ENCODE measurements at places on chromosomes 6 and 20.

- no peak for DNase-seq
Measured at GRCh38 chr20:55977690-55978459, 27.4 kb downstream of the CBLN4 start.

DNA sequence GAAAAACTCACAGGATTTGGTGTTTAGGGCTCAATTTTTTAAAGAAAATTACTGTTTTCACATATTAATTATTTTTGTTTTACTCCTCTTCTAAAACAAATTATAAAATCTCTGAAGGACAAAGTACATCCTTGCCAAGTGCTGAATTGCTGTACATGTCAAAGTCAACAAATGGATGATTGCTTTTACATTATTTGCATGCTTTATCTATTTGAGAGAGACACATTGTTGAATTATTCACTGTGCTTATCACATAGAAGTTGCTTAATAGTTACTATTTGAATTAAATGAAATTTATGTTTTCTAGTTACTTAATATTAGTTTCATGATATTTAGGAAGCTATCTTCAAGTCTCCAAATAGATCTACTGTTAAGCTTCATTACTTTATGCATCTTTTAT, 318.6 kb upstream of the PTCHD4 start:
- no peak for DNase-seq

GRCh38 chr20:58963060-58963584, 17.9 kb upstream of the NELFCD start:
- no peak for DNase-seq

- DNase-seq: no peak
Measured at GRCh38 chr20:55561259-55561658, 444.1 kb downstream of the CBLN4 start.

GRCh38 chr6:776528-776931, 83.6 kb upstream of the EXOC2 start:
- DNase-seq: no peak

- no peak for DNase-seq
Measured at GRCh38 chr6:20565342-20565741, 31.1 kb downstream of the CDKAL1 start.

DNA sequence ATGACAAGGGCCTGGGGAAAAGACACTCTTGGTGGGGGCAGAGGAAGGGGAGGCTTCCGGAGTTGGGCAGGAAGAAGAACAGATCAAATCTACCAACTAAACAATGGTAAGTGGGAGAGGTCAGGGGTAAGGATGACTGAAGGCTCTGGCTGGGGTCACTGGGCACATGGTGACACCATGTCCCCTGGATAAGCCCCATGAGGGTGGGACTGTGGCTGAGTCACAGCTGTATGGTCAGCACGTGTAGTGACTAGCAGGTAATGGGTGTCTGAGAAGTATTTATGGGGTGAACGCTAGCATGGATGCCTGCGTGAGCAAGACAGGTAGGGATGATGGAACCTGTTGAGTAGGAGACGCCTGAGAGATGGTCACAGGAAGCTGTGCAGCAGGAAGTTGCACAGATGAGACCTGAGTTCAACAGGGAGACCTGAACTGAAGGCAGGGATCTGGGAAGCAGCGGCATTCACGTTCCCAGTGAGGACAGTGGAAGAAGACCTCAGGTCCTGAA, 64.5 kb upstream of the SNX9 start:
- no peak for DNase-seq

- no peak for DNase-seq
Measured at GRCh38 chr6:22445946-22446345, 123.4 kb upstream of the HDGFL1 start.

DNA sequence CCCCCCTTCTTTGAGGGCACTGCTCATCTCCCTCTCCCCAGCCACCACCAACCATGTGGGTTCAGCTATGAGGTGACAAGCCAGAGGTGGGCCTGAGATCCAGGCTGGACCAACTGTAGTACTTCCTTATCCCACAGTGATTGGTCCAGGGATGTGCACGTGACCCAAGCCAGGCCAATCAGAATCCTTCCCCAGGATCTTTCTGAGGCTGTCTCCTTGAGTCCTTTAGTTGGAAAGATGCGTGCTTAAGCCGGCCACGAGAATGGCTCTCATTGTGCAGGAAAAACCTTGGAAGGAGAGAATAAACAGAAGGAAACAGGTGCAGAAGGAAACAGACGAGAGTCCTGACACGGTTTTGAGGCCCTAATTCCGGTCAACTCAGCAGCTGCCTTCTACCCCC, 39.2 kb downstream of the ZC3H12D start:
- no peak for DNase-seq

DNA sequence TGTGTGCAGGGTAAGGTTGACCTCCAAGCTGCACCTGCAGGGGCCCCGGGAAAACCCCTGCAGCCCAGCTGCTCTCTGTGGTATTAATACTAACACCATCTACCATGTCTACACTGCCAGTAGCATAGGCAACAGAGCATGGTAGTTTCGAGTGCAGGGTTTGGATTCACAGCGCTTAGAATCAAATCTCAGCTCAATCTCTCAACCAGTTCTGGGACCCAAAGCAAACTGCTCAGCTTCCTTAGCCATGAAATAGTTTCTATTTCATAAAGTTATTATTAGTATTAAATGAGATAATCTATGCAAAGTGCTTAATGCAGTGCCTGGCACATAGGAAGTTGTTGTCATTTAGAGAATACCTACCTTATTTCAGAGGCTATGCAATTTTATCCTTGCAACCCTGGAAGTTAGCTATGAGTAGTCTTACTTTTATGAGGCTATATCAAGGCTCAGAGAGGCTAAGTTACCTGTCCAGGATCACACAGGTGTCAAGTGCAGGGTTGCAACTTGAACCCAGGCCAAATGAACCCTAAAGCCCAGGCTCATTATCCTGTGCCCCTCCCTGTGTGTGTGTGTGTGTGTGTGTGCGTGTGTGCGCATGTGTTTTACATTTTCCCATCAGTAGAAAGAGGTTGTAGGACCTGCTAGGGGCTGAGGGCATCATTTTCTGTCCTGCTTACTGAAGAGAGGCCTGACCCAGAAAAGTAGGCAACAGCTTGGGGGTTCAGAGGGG, 27.6 kb upstream of the MRPS18A start:
- DNase-seq: no peak

DNA sequence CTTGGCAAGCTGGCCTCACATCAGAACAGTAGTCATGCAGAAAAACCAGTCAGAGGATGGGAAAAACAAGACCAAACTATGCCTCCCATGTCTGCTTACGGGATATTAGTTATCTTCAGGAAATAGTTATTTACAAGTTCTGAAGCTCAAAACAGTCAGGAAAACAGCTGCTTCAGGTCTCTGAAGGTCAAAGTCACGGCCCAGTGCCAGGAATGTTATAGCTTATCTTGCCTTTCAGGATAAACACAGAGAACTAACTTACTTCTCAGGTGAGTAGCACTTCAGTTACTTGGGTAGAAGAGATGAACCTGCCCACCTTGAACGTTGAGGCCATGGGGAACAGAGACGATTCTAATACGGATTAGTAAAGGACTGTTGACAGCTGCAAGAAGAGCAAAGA, 310.7 kb downstream of the KIF16B start:
- no peak for DNase-seq
